ENCODE measurements at places on chromosomes 6 and 20.

GRCh38 chr20:45016089-45016671, 49.9 kb downstream of the STK4 start:
- no peak for DNase-seq

DNA sequence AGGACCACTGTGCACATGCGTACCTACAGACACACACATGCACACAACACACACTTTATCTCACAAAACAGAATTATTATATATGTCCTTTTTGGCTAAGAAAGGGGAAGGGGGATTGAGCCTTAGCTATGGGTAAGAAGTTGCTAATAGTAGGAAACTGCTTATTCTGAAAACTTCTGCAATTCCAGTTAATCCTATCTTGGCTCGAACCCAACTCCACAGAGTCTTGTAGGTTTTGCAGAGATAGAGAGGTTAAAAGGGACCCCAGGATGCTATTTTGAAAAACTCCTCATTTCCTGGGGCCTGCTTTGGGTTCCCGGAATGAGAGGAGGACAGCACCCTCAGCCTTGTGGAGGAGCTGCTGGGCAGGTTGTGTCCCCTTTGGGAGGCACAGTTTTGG, 233.8 kb downstream of the CLIC5 start:
- no peak for DNase-seq

- peak; percentile 77 for DNase-seq
Observed at GRCh38 chr20:57389695-57390603, 1.2 kb upstream of the RBM38 start.

- DNase-seq, result no peak
Observed at GRCh38 chr20:40156600-40157317, 532.3 kb downstream of the MAFB start.

GRCh38 chr6:128899341-128900050, 16.6 kb downstream of the LAMA2 start:
- DNase-seq, result no peak

GRCh38 chr6:82910820-82911219, 154.8 kb downstream of the UBE3D start:
- no peak for DNase-seq

DNA sequence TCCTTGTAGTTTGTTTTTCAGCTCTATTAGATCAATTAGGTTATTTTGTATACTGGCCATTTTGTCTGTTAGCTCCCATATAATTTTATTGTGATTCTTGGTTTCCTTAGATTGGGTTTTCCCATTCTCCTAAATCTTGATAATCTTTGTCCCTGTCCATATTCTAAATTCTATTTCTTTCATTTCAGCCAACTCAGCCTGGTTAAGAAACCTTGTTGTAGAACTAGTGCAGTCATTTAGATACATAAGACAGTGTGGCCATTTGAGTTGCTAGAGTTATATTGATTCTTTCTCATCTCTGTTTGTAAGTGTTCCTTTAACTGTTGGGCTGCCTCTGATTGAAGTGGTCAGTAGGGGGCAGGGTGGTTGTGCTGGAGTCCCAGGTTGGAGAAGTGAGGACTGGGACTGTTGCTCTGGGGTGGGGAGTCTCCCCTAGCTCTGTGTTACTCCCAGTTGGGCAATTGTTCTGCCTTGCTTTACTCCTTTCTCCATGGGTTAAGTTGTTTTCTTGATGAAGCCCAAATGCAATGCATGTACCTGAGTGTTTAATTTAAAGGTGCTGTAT, 98.8 kb upstream of the NRN1 start:
- peak; percentile 2 for DNase-seq

GRCh38 chr6:9398071-9398766, 962.9 kb upstream of the SLC35B3 start:
- DNase-seq, result no peak

- no peak for DNase-seq
Observed at GRCh38 chr20:19000078-19000477, 186.5 kb downstream of the SCP2D1 start.

GRCh38 chr20:25281541-25281991, 33.7 kb downstream of the PYGB start:
- DNase-seq, result peak; percentile 38

DNA sequence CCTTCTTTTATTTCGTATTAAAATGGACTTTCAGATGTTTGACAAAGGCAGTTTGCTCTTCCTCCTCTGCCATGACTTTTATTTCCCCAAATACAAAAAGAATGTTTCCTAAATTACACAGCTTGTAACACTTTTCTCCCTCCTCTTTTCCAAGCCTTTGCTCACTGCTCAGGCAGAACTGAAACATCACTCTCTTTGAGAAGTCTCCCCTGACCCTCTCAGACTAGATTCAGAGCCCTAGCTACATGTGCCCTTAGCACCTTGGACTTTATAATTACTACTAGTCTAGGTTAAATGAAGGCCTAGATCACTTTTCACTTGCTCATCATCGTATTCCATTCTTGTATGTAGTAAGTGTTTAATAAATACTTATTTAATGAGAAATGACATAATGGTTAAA, 8.5 kb upstream of the KIF6 start:
- no peak for DNase-seq

DNA sequence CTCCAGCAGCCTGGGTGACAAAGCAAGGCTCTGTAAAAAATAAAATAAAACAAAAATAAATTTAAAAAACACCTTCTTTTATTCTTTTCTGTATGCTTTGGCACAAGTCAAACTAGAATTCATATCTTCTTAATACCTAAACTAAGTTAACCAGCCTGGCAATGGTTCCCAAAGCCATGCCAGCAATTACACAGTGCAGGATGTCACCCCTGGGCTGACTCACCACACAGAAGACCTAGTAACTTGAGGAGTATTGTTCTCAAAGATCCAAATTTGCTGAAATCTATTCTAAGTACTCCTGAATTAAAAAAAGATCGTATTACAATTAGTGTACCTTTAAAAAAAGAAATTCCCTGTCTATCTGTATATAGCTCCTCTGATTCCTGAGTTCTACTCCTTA, 162.7 kb upstream of the SGK1 start:
- DNase-seq, result no peak

- DNase-seq, result no peak
Observed at GRCh38 chr20:62193079-62194025, 10.5 kb downstream of the MTG2 start.

DNA sequence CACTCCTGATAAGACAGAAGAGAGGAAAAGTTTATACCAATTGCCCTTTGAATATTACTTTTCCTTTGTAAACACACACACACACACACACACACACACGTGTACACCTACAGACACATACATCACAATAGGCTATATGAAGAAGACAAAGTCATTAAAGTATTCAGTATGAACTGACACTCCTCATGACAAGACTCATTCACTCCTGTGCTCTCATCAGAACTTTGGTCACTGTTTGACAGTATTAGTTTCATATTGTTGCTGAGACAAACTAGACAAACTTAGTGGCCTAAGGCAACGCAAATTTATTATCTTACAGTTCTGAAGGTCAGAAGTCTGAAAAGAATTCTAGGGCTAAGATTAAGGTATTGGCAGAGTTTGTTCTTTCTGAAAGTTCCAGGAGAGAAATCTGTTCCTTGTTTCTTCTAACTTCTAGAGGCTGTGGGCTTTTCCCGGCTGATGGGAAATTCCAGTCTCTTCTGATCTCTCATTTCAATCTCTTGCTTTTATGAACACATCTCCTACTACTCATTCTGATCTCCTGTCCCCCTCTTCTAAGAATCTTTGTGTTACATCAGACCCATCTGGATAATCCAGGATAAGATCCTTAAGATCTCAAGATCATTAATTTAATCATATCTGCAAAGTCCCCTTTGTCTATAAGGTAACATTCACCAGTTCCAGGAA, 171.3 kb downstream of the HACE1 start:
- DNase-seq, result no peak

DNA sequence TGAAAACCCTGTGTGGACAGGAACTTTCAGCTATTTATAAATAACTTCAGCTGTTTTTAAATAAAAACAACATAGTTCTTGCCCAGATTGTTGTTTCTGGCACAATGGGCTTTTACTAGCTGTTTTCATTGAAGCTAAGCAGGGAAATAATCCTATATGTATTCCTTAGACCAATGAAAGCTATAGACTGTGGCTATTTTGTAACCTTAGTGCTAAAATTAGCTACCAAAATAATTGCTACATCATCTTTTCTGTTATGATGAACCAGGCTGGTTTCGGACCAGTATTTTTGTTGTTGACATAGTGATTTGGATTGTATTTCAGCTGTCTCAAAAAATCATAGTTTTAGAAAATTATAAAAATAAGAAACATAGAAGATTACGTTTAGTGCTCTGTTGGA, 13.7 kb downstream of the PHF3 start:
- DNase-seq, result peak; percentile 34

GRCh38 chr20:21154692-21155091, 28.8 kb downstream of the KIZ start:
- DNase-seq, result no peak

GRCh38 chr6:149208134-149208601, 109.3 kb upstream of the TAB2 start:
- DNase-seq, result no peak

DNA sequence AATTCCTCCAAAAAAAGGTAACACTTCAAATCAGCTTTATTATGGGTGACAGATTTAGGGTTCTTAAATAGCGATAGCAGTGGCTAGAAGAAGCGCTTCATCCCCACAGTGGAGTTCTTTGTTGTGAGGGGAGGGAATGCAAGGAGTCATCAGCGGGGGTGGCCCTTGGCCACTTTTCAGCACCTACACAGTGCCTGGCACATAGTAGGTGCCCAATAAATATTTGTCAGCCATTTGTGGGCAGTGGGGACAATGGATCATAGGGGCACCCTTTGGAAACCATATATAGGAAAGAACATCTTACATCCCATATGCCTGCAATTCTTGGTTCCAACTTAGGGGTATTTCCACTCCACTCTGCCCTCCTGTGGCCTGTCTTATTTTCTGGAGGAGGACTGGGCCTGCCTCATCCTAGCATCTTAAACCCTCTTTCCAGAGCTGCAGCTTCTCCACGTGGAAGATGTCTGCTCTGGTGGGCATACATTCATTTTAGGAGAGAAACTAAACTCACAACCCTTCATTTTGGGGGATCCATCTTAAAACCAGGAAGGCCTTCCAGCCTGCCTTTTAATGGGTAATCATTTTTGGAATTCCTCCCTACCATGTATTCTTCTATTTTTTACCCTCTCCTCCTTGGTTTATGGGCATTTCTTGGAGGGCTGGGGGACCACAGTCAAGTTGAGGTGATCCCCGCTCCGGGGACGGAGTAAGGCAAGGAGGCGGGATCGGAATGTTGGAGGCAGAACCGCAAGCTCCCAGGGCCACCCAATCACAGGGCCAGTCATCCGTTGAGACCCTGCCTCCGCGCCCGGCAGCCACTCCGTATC, 2.6 kb upstream of the GPSM3 start:
- peak; percentile 84 for DNase-seq

DNA sequence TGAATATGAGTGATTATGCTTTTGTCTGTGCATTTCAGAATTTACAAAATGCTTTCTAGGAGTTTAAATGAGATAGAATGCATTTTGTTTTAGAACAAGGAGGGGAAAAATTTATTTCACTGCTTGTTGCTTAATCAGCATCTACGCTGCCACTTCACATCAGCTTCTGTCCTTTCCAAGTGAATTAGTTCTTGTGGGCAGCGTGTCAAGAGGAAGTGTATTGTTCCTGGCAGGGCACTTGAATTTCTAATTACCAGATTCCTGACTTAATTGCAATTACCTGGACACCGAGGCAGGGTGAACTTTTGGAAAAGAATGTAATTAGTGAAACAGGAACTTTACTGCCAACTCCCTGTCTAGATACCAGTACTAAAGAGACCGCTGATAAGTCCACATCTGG, 263.5 kb downstream of the TMEM242 start:
- DNase-seq, result no peak

GRCh38 chr6:159879856-159880255, 10.9 kb upstream of the MAS1 start:
- DNase-seq, result no peak

DNA sequence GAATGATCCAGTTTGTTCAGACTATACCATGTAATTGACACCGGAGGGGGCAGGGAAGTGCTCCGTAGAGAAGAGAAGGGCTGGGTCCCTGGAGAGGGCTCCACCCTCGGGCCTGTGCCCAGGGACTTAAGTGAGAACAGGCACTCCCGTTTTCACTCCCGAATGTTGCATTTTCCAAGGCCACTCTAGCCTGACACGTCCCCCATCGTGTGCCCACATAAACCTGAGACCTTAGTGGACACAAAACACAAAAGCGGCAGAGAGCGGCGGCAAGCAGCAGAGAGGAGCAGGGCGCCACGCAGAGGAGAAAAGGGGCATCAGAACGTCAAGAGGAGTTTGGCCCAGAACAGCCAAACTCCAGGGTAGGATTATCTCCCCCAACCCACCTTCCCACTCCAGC, 1405.1 kb downstream of the GRIK2 start:
- DNase-seq, result no peak

DNA sequence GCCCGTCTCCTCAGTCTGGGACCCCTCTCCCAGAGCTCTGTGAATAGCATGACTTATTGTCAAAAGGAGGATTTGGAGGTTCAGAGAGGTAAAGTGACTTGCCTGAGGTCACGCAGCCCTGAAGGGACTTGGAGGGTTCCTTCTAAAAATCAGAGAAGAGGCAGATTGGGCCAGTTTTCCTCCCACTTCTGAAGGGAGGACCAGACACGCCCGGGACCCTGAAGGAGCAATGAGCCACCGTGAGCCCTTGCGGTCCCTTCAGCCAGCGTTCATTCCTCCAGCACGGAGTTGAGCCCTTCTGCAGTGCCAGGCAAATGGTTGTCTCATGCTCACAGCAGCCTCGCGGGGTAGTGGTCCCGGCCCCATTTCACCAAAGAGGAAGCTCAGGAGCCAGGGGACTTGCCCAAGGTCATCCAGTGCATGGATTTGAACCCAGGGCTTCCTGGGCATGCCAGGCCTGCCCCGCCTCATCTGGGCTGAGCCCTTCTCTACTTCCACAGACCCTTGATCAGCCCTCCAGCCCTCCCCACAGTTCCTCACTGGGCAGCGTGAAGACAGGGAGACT, 7.4 kb downstream of the SRC start:
- DNase-seq, result no peak

- no peak for DNase-seq
Observed at GRCh38 chr6:139133262-139134063, 1.4 kb upstream of the HECA start.

DNA sequence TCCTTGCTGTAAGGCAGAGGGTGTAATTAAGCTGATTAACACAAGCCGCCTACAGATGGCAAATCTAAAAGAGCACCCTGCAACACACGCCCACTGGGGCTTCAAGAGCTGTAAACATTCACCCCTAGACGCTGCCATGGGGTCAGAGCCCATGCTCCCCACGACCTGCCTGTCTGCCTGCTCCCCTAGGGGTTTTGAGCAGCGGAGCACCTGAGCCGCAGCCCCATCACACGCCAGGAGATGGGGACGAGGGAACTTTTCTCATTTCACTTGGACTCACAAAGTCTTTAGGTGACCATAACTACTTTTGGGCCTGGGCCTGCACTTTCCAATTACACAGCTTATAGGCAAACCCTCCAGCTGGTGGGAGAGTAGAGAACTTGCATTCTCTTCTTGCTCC, 99.0 kb upstream of the SOX4 start:
- no peak for DNase-seq

GRCh38 chr6:83815631-83816272, 37.4 kb upstream of the RIPPLY2 start:
- no peak for DNase-seq

- DNase-seq, result peak; percentile 66
Observed at GRCh38 chr6:43275801-43276576, 22.1 kb upstream of the SLC22A7 start.

GRCh38 chr6:147194652-147195411, 9.4 kb upstream of the STXBP5 start:
- DNase-seq, result peak; percentile 61

GRCh38 chr6:72260489-72260888, 361.4 kb upstream of the KCNQ5 start:
- DNase-seq, result no peak

- no peak for DNase-seq
Observed at GRCh38 chr6:15447546-15448267, 201.8 kb downstream of the JARID2 start.

GRCh38 chr20:13355411-13355810, 134.3 kb downstream of the ISM1 start:
- no peak for DNase-seq

Data from common myeloid progenitor, CD34-positive (primary cell).